Activated CD8-positive, alpha-beta memory T cell treated with anti-CD3 and anti-CD28 coated beads, Interleukin-2, amount 10 ng/mL, durations not matched to agents 7 days and 5 days (primary cell): ENCODE measurements at places on chromosomes 11 and 22.

DNA sequence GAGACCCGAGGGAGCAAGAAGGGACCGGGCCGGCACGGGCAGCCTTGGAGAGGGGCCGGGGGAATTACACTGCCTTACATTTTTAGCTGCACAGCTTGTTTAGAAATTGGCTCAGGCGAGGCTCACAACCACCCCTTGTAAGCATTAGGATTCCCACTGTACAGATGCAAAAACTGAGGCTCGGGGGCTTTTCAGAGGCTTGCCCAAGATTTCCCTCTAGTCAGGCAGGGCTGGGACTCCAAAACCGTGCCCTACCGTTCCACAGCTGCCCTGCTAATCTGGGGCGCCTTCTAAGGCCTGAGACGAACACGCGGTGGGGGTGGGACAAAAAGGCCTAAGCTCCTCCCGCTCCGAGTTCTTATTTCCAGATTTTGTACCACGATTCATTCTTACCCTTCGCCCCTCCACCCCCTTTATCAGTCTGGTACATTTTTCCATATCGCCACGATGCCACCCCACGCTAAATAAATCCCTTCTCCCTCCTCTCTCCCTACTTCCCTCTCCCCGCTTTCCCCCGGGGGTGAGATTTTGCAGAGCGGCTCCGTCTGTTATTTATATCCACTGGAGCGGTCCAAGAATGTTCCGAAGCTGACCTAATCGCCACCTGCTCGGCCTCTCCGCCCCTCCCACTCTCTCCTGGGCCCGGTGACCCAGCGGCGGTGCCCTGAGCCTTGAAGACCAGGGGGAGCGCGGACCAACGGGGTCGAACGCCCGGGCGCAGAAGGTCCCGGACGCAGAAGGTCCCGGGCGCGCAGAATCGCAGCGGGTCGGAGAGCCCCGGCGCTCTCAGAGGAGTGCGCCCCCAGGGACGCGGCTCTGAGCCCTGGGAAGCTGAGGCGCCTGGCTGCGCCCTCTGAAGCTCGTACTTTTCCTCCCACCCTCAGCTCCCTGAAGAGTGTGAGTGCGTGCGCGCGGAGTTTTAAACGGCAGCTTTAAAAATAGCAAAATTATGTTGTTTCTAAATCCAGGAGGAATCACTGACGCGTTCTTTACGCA is 764 bp upstream of the PACSIN3 start:
- peak; percentile 53 for DNase-seq

DNA sequence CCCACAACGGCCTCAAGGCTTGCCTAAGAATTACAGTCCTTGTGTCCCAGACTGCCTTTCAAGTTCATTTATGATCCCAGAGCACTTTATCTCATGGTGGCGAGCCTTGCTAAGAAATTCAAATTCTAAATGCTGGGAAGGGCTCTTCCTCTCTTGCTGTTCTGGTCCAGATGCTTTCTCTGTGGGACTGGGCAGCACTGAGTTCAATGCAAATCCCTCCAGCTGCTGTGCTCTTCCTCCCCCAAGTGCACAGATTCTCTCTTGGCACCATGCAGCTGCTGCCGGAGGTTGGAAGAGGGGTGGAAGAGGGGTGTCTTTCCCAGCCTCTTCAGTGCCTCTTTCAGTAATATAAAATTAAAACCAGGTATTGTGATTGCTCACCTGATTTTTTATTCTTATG is 828.0 kb downstream of the DLG2 start:
- no peak for DNase-seq

DNA sequence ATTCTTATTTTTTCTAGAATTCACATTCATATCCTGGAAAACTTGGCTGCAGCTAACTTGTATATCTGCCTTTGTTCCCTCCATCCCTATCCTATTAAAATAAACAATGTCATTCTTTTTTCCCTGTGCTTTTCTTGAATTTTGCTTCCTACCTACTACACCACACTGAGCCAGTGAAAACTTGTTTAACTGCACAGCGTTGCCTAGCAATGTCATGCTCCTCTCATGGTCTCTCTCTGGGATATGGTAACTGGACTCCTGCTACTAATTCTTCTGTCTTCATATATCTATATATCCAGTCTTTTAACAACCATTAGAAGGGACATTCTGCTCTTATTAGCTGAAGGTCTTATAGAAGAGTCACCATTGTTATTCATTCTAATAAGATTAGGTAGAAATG is 434.4 kb downstream of the METTL15 start:
- DNase-seq = no peak

- DNase-seq = no peak
These were observed 2.6 kb upstream of the CARD18 start for GRCh38 chr11:105142167-105142566.

- peak; percentile 27 for DNase-seq
These were observed 6.4 kb upstream of the JAM3 start for GRCh38 chr11:134062265-134063123.

- DNase-seq = no peak
These were observed 741 bp upstream of the CNTF start for GRCh38 chr11:58621586-58622262.
